ENCODE measurements at places on chromosomes 3 and 15.

DNA sequence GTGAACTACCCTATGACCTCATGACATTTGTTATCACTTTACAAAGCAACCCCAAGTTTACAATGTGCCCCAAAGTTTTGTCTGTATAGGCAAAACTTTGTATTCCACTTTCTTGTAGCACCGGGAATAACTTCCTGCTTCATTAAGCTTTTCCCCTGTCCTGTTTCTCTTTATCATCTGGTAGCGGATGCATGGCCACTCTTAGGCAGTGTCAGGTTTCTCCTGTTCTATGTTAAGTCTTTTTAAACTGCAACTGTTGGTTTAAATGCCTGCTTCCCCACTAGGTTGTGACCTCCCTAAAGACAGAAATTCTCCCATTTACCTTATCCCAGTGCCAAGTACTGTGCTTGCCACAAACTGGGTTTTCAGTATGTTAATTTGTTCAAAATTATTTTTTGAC is 433.6 kb upstream of the DPH6 start:
- DNase-seq = no peak

GRCh38 chr3:166456286-166456685 is 619.1 kb upstream of the BCHE start:
- DNase-seq = no peak

GRCh38 chr15:91561371-91562100 is 292.0 kb upstream of the SLCO3A1 start:
- no peak for DNase-seq

DNA sequence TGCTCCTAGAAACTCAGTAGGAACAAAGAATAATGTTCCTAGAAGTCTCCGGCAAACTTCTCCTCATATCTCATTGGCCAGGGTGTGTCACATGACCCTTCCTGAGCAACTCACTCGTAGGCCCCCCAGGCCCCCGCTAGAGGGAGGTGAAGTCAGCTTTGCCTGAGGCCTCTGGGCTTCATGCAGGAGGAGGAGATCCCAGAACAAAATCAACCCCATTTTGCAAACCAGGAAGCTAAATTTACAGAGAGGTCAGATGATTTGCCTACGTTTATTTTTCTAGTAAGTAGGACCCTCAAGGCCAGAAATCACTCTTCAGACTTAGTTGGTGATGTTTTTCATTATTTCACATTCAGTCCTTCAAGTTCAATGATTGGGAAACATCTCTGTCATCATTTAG is 99.1 kb downstream of the SSR3 start:
- DNase-seq = no peak

GRCh38 chr3:187507905-187508304 is 139.7 kb downstream of the RTP4 start:
- no peak for DNase-seq

DNA sequence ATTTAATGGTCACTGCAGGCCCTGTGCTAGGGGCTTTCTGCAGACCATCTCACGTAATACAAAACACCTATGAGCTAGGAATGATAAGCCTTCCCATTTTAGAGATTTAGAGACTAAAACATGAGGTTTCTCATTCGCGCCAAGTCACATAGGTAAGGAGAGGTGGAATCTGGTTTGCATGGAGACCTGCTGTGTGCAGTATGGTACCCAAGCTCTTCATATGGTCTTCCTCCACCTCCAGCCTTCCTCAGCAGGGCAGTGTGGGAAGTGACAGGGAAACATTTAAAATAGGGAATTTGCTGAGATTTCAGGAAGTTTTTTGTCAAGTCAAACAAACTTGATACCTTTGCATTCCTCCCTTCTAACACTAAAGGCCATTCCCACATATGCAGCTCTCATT is 337.6 kb downstream of the IL20RB start:
- DNase-seq = no peak

DNA sequence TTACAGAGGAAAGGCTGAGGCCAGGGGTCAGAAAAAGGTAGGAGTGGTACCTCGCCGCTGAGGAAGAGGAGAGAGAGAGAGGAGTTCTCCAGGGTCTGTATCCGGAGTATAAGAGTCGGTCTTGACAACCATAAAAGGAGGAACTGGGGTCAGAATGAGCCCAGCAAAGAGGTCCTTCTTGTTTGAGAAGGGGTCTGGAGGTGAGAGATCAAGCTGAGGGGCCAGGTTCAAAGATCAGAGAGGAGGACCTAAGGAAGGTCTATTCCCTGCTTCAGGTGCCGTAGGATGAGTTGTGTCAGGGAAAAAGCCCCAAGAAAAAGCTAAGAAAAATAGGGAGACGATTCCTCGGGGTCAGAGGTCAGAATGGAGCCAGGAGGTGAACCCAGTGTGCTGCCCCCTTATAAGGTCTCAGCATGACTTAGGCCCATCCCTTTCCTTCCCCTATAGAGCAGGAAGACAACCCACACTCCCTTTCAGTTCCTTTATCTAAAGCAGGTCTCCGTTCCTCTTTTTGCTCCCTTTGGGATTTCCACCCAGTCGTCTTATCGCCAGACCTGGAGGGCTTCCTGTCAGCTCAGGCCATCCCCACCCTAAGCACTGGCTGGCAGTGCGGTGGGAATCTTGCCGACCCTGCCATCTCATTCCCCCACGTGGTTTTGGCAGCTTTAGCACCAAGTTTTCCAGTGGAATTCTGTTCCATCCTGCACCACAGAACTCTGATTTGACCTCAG is 651 bp downstream of the MTMR14 start:
- DNase-seq = no peak

DNA sequence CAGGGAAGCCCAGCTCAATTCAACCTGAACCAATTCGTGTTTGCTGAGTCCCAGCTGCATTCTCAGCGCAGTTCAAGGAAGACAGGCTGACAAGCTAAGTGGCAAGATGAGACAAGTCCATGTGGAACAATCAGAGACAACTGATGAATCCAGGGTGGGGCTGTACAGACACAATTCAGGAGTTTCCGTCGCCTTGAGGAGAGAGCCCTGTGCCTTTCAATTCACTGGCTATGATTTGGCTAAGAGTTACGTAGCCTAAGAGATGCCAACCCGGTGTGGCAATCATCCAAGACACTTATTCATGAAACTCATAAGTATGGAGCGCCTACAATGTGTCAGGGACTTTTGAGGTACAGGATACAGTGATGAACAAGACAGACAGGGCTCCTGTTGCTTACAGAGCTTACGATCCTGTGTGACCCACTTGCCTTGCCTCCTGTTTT is 15.5 kb upstream of the ZBED2 start:
- no peak for DNase-seq

GRCh38 chr15:37204692-37205091 is 104.3 kb upstream of the MEIS2 start:
- no peak for DNase-seq

- no peak for DNase-seq
Observed at GRCh38 chr3:172065527-172065926, 26.1 kb downstream of the FNDC3B start.

DNA sequence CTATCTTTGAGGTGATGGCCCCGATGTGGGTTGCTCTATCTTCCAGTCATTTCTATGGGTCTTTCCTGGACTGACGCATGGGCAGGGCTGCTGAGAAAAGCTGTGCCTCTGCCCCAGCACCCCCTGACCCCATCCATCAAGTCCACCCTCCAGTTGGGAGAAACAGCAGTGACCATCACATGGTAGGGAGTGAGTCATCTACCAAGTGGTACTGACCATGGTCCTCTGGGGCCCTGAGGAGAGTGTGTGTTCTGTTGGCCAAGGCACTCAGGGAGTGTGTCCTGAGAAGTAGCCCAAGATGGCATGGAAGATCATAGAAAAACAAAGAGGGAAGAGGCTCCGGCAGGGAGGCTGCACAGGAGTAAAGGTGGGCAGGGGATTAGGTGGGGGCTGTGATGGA is 1.6 kb upstream of the DNAH1 start:
- DNase-seq = no peak

- no peak for DNase-seq
Observed at GRCh38 chr15:96038650-96039049, 291.9 kb upstream of the NR2F2 start.

DNA sequence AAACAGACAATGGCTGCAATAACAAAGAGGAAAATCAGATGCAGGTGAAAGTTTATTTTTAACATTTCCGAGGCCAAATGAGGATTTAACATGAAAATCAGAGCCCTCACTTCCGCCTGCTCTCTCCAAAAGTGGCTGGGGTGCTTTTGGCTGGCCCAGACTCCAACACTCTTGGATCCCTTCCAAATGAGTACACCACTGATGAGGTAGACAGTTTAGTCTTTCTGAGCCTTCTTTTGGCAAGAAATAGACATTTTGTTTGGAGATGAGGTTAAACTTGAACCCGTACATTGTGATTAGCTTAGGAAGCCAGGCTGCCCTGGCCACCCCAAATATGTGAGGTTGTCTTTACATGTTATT is 51.0 kb upstream of the TRA2B start:
- DNase-seq = no peak

DNA sequence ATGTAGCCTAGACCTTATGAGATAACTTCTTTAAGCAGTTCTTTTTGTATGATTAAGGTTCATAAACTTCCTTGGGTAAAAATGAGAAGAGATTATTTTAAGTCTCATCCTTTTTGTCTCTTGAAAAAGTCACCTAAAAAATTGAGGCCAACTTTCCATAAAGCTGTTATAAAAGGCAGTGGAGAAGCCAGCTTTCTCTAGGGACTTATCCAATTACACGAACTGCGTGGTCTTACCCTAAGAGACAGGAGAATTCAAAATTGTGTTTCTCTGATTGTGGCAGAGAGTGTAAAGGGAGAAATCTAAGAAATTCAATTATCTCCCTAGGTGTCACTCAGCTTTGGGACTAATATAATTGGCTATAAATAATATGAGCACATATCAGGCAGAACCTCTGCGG is 262.0 kb downstream of the SHOX2 start:
- DNase-seq = no peak

DNA sequence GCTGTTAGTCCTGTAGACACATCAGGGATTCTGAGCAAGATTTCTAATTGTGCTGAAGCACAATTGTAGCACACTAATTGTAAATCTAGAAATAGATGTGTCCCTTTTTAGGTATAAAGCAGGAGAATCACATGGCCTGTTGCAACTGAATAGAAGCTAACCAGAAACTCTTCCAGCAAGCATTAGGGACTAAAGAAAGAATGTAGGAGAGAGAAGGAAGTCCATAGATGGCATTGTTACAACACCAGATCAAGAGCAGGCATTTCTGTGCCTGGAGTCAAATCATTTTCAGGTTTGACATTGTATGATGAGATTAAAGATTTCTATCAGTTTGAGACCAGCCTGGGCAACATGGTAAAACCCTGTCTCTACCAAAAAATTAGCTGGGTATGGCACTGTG is 27.4 kb downstream of the CALML4 start:
- DNase-seq = no peak

DNA sequence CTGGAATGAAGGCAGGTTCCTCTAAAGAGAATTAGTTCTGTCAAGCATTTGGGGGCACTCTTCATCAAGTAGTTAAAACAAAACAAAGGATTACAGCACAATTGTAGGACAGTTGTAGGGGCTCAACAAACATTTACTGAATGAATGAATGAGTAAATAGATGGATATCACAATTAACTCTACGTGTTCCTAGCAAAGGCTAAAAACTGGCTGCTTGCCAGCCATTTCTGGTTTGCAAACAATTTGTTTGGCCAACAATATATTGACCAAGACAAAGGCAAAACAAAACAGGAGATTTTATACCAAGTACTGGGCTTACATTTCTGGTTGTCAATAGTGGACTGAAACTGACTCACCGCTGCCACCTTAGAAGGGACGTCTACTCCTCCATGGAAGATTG is 116.8 kb downstream of the ZNF280D start:
- no peak for DNase-seq

- no peak for DNase-seq
Observed at GRCh38 chr15:100663915-100664281, 61.5 kb downstream of the ASB7 start.

DNA sequence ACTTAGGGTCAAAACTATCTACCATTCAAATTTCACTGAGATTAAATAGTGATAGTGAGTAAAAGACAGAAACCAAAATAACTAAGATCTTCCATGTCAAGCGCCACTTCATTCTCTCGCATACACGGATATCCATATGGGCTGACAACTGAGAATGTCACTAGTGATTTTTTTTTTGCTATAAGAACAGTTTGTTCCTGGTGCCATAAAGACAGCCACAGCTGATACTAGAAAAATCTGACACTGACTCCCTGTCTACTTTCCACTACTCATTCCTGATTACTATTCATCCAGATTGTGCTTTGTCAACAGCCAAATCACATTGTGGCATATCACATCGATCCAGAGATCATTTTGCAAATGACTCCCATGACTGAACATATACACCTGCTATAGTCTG is 45.8 kb upstream of the CDAN1 start:
- no peak for DNase-seq

- peak; percentile 68 for DNase-seq
Observed at GRCh38 chr3:123066896-123067688, at the start of gene PDIA5. PDIA5 (plus strand) TSS chr3:123067025; CDS start chr3:123067165, 140 bp downstream.

GRCh38 chr3:68207327-68207726 is 552.9 kb upstream of the SUCLG2 start:
- DNase-seq = no peak

- no peak for DNase-seq
Observed at GRCh38 chr3:179175358-179175757, 27.2 kb downstream of the PIK3CA start.

- no peak for DNase-seq
Observed at GRCh38 chr3:56783644-56784447, 17.9 kb downstream of the ARHGEF3 start.

- DNase-seq = no peak
Observed at GRCh38 chr3:108528459-108529252, 18.3 kb upstream of the MYH15 start.

DNA sequence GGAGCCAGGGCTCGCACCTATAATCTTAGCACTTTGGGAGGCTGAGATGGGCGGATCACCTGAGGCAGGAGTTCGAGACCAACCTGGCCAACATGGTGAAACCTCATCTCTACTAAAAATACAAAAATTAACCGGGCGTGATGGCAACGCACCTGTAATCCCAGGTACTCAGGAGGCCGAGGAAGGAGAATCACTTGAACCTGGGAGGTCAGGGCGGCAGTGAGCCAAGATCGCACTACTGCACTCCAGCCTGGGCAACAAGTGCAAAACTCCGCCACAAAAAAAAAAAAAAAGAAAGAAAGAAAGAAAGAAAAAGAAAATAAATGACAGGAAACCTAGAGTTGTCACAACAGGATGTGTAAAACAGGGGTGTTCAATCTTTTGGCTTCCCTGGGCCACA is 3.0 kb upstream of the NMB start:
- no peak for DNase-seq

- no peak for DNase-seq
Observed at GRCh38 chr3:51311055-51311454, 74.0 kb upstream of the MANF start.

GRCh38 chr3:107988460-107989175 is 102.2 kb downstream of the CD47 start:
- DNase-seq = no peak

DNA sequence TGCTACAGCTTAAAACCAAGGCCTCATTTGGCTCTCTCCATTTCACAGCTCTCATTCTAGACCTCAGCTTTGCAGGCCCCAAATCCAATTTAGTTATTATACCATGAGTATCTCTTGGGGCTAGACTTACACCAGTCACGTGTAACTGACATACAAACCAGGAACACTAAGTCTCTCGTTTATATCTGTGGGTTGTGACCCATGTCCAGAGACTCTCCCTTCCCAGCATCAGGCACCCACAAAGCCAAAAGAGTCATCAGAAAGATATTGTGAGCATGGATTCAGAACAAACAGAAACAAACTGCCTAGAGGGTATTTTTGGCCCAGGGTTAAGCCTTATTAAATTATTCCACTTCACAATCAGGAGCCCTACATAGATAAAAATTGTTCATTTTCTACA is 5.6 kb upstream of the CCDC13 start:
- no peak for DNase-seq
